ENCODE measurements at places on chromosomes 11 and 22.

GRCh38 chr11:72421351-72421750, 13.0 kb downstream of the CLPB start:
- no peaks in the 10 kb centered on the region for H3K27me3 ChIP-seq
- H3K36me3 ChIP-seq, result peaks cover 5% of the 10 kb centered on the region
- H3K4me3 ChIP-seq, result no peak overlapping the region
- no peak for ATAC-seq

- no peaks in the 10 kb centered on the region for H3K27me3 ChIP-seq
- H3K4me1 ChIP-seq, result no peaks in the 10 kb centered on the region
- no peaks in the 10 kb centered on the region for H3K36me3 ChIP-seq
- ATAC-seq, result no peak
Measured at GRCh38 chr11:133266986-133267385, 265.3 kb downstream of the OPCML start.

GRCh38 chr11:128302425-128303186, 284.8 kb downstream of the ETS1 start:
- no peaks in the 10 kb centered on the region for H3K36me3 ChIP-seq
- ATAC-seq, result peak; percentile 91
- H3K4me1 ChIP-seq, result peaks cover 61% of the 10 kb centered on the region

DNA sequence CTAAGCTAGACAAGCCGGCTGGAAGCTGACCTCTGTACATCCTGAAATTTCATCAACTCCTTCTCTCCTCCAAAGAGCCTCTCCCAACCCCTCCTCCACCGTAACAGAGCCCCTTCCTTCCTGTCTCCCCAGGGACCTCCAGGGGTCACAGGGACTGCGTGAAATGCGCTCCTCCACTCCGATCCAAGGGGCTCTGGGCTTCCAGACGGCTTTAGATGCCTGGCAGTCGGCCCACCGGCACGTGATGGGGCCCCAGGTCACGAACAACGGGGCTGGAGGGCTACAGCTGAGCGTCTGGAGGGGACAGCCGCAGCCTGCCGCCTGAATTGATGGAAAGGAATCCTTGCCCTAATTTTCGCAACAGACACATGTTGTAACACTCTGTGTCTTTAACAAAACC, 264.1 kb downstream of the MN1 start:
- no peak for ATAC-seq
- no peaks in the 10 kb centered on the region for H3K36me3 ChIP-seq
- H3K4me3 ChIP-seq, result no peak overlapping the region
- H3K27me3 ChIP-seq, result no peaks in the 10 kb centered on the region
- H3K4me1 ChIP-seq, result no peaks in the 10 kb centered on the region

GRCh38 chr11:131546218-131546895, 175.9 kb downstream of the NTM start:
- no peaks in the 10 kb centered on the region for H3K36me3 ChIP-seq
- ATAC-seq, result no peak
- H3K27ac ChIP-seq, result no peak overlapping the region
- H3K27me3 ChIP-seq, result peaks cover 15% of the 10 kb centered on the region
- no peak overlapping the region for H3K4me3 ChIP-seq
- H3K4me1 ChIP-seq, result no peaks in the 10 kb centered on the region

DNA sequence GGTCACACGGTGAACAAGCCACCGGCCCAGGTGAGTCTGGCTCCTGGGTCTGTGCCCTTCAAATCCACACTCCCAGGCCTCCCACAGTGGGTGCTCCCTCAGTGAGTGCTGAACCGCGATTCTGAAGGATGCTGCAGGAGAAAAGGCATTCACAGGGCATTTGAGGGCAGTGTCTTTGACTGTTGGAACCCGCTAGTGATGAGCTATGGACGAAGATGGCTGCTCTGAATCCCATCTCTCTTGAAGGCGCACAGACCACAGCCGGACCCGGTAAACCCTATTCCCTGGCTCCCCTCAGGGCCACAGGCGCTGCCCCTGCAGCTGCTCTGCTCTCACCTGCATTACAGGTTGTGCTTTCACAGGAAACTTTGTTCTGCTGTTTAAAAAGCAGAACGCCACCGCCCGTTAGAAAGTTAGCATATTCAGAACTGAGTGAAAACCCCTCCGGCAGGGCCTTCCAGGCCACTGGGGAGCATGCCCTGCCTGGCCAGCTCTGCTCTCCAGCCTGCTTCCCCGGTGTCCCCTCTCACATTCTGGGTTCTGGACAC, 3.2 kb downstream of the LRRC32 start:
- ATAC-seq, result no peak
- H3K4me3 ChIP-seq, result peak overlapping the region; percentile 70
- H3K4me1 ChIP-seq, result peaks cover 16% of the 10 kb centered on the region
- peaks cover 10% of the 10 kb centered on the region for H3K27me3 ChIP-seq
- H3K36me3 ChIP-seq, result peaks cover 5% of the 10 kb centered on the region

DNA sequence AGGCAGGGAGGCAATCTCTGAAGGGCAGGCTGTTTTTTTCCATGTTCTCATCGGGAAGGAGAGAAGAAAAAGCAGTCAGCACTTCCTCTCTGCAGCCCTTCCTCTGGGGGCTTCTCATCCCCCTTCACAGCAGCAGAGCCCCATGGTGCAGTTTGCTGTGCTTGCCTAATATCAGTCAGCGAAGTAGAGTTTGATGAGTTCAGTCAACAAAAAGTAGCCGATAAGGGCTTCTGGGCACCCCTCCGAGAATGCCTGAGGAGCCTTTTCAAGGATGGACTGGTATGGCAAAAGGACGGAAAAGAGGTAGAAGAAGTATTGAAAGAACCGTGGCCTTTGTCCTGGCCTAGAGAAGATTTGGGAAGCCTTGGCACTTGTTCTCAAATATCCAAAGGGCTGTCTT, 55.6 kb downstream of the NAV2 start:
- no peak for ATAC-seq
- H3K27ac ChIP-seq, result no peak overlapping the region
- H3K36me3 ChIP-seq, result no peaks in the 10 kb centered on the region
- peaks cover 28% of the 10 kb centered on the region for H3K27me3 ChIP-seq
- H3K4me3 ChIP-seq, result no peak overlapping the region

- H3K36me3 ChIP-seq, result peaks cover 74% of the 10 kb centered on the region
- ATAC-seq, result no peak
- peaks cover 5% of the 10 kb centered on the region for H3K4me1 ChIP-seq
- no peak overlapping the region for H3K27ac ChIP-seq
Measured at GRCh38 chr11:113829751-113830150, 45.6 kb downstream of the USP28 start.

- H3K4me3 ChIP-seq, result no peak overlapping the region
- H3K27ac ChIP-seq, result no peak overlapping the region
- no peaks in the 10 kb centered on the region for H3K4me1 ChIP-seq
- no peaks in the 10 kb centered on the region for H3K36me3 ChIP-seq
- H3K27me3 ChIP-seq, result peaks cover 53% of the 10 kb centered on the region
Measured at GRCh38 chr22:22465094-22465602, 43.4 kb downstream of the ZNF280B start.

- H3K4me3 ChIP-seq, result no peak overlapping the region
- ATAC-seq, result no peak
- H3K27me3 ChIP-seq, result peaks cover 14% of the 10 kb centered on the region
- H3K4me1 ChIP-seq, result peaks cover 7% of the 10 kb centered on the region
- peaks cover 6% of the 10 kb centered on the region for H3K36me3 ChIP-seq
- H3K27ac ChIP-seq, result no peak overlapping the region
Measured at GRCh38 chr11:118618991-118619375, 11.6 kb downstream of the PHLDB1 start.

DNA sequence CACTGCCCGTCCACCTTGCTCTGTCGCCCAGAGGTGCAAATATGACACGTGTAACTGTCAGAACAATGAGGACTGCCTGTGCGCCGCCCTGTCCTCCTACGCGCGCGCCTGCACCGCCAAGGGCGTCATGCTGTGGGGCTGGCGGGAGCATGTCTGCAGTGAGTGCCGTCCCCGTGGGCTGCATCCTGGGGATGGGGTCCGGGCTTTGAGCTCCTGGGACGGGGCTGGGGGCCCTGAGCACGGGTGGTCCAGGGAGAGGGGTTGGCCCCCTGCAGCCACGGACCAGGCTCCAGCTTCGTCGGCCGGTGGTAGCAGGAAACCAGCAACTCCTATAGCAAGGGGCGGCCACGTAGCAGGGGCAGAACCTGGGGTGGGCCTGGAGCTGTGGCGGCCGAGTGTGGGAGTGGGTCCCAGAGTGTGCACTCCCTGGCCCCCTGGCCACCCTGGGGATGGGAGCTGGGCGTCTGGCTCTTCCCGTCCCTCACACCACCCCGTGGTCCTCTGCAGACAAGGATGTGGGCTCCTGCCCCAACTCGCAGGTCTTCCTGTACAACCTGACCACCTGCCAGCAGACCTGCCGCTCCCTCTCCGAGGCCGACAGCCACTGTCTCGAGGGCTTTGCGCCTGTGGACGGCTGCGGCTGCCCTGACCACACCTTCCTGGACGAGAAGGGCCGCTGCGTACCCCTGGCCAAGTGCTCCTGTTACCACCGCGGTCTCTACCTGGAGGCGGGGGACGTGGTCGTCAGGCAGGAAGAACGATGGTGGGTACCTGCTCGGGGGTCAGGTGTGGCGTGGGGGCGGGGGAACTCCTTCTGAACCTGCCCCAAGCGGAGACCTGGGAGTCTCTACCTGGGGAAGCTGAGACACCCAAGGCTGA, 10.1 kb downstream of the MUC2 start:
- ATAC-seq, result no peak
- H3K27ac ChIP-seq, result no peak overlapping the region
- H3K27me3 ChIP-seq, result no peaks in the 10 kb centered on the region
- no peaks in the 10 kb centered on the region for H3K4me1 ChIP-seq
- no peaks in the 10 kb centered on the region for H3K36me3 ChIP-seq
- no peak overlapping the region for H3K4me3 ChIP-seq

GRCh38 chr22:44407171-44407986, 90.7 kb downstream of the RTL6 start:
- H3K36me3 ChIP-seq, result no peaks in the 10 kb centered on the region
- no peak overlapping the region for H3K27ac ChIP-seq
- no peak for ATAC-seq

- no peaks in the 10 kb centered on the region for H3K27me3 ChIP-seq
- no peak overlapping the region for H3K4me3 ChIP-seq
- peaks cover 86% of the 10 kb centered on the region for H3K36me3 ChIP-seq
- H3K4me1 ChIP-seq, result peaks cover 5% of the 10 kb centered on the region
Measured at GRCh38 chr22:26527574-26528465, 15.5 kb upstream of the TFIP11 start.

DNA sequence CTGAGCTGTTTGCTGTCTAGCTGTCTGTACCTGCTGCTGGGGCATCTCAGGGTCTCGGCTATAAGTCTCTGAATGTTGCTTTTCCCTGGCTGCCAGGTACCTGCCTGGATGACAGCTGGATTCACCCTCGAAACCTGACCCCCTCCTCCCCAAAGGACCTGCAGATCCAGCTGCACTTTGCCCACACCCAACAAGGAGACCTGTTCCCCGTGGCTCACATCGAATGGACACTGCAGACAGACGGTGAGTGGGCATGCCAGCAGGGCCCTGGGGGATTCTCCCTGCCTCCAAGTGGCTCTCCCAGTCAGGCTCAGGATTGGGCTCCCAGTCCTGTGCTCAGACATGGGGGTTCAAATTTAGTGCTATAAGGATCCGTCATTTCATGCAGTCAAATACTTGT, 12.9 kb downstream of the IL17RA start:
- no peak for ATAC-seq
- peaks cover 65% of the 10 kb centered on the region for H3K36me3 ChIP-seq
- H3K27me3 ChIP-seq, result no peaks in the 10 kb centered on the region
- peak overlapping the region; percentile 29 for H3K4me3 ChIP-seq

GRCh38 chr11:17805873-17806272, 71.3 kb downstream of the KCNC1 start:
- peaks cover 9% of the 10 kb centered on the region for H3K4me1 ChIP-seq
- H3K27ac ChIP-seq, result no peak overlapping the region
- no peaks in the 10 kb centered on the region for H3K27me3 ChIP-seq
- ATAC-seq, result no peak

GRCh38 chr11:61737636-61738386, 14.6 kb upstream of the MYRF start:
- no peak for ATAC-seq
- no peaks in the 10 kb centered on the region for H3K27me3 ChIP-seq
- H3K4me3 ChIP-seq, result no peak overlapping the region
- H3K4me1 ChIP-seq, result peaks cover 6% of the 10 kb centered on the region
- H3K36me3 ChIP-seq, result no peaks in the 10 kb centered on the region
- no peak overlapping the region for H3K27ac ChIP-seq

- H3K36me3 ChIP-seq, result peaks cover 20% of the 10 kb centered on the region
- H3K27ac ChIP-seq, result peak overlapping the region; percentile 87
- H3K4me3 ChIP-seq, result peak overlapping the region; percentile 59
- peaks cover 41% of the 10 kb centered on the region for H3K4me1 ChIP-seq
Measured at GRCh38 chr11:116986521-116987105, 111.6 kb downstream of the SIK3 start.

- H3K4me1 ChIP-seq, result peaks cover 46% of the 10 kb centered on the region
- peaks cover 11% of the 10 kb centered on the region for H3K36me3 ChIP-seq
- no peak for ATAC-seq
- H3K27me3 ChIP-seq, result no peaks in the 10 kb centered on the region
- no peak overlapping the region for H3K4me3 ChIP-seq
Measured at GRCh38 chr11:114163229-114163631, 103.7 kb downstream of the ZBTB16 start.

DNA sequence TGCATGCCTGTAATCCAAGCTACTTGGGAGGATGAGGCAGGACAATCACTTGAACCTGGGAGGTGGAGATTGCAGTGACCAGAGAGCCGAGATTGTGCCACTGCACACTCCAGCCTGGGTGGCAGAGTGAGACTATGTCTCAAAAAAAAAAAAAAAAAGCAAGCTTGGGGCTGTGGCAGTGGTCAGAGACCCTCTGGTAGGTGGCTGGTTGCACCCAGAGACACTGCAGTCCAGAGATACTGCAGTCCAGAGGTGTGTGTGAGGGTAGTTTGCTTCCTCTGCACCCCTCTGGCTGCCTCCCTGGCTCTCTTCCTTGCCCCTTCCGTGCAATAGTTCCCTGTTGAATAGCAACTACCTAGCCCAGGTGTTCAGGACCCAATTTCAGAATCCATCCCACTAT, 1.7 kb upstream of the CCDC134 start:
- peaks cover 43% of the 10 kb centered on the region for H3K36me3 ChIP-seq
- no peak for ATAC-seq
- H3K27me3 ChIP-seq, result no peaks in the 10 kb centered on the region
- H3K4me3 ChIP-seq, result peak overlapping the region; percentile 81

DNA sequence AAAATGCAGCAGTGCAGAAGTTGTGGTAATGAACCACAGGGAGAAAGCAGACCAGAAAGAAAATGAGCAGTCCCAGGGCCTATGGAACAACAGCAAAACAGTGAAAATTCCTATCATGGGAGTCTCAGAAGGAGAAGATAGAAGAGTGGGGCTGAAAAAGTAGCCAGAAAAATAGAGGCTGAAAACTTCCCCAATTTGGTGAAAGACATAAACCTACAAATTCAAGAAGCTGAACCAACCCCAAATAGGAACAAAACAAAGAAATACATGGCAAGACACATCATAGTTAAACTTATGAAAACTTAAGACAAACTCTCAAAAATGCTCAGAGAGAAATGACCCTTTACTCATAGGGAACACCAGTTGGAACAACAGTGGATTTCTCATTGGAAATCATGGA, 11.4 kb downstream of the FGF19 start:
- H3K36me3 ChIP-seq, result no peaks in the 10 kb centered on the region
- no peak overlapping the region for H3K4me3 ChIP-seq
- peaks cover 5% of the 10 kb centered on the region for H3K4me1 ChIP-seq
- no peak for ATAC-seq
- no peak overlapping the region for H3K27ac ChIP-seq
